ENCODE measurements at places on chromosomes 5 and 9.
A peak's percentile ranks its signal among the peaks of the same experiment; 100 is the strongest.

- no peak for DNase-seq
Observed at GRCh38 chr5:106957336-106957735, 713.4 kb downstream of the EFNA5 start.

- no peak for DNase-seq
Observed at GRCh38 chr5:171467107-171467506, 47.7 kb downstream of the FGF18 start.

- no peak for DNase-seq
Observed at GRCh38 chr5:154782812-154783592, 27.8 kb downstream of the LARP1 start.

- DNase-seq = no peak
Observed at GRCh38 chr9:111842313-111842712, 47.6 kb upstream of the SHOC1 start.

DNA sequence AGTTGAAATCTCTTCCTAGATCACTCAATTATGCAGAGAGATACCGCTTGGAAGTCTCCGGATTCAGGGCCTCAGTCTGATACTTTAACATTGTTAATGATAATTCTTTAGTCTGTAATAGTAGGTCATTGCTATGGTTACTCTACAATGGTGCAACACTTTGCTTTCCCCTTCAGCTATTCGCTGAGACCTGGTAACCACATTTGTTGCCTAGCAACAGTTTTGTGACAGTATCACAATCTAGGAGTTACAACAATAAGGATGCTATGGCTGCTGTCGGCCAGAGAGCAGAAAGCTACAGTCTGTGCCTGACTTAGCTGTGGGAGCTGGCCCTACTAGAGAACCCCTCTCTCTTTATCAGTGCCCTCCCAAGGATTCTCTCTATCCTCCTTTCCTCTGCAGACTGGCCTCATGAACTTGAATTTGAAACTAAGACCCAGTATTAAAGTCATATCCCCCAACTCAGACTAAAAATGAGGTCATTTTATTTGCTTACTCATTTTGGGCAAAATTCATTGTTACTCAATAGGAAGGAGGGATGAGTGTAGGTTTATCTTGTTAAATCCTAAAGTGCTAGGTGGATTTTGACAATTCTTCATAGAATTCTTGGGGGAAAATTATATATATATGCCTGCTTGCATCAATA is 39.3 kb downstream of the NR2F1 start:
- peak; percentile 88 for DNase-seq

- DNase-seq = no peak
Observed at GRCh38 chr5:1486271-1486670, 37.5 kb downstream of the LPCAT1 start.

GRCh38 chr5:143222287-143223231 is 180.9 kb downstream of the NR3C1 start:
- no peak for DNase-seq

- no peak for DNase-seq
Observed at GRCh38 chr9:27468462-27469110, 55.5 kb upstream of the IFNK start.

GRCh38 chr9:7165331-7165975 is 407.7 kb downstream of the KDM4C start:
- DNase-seq = no peak

- DNase-seq = no peak
Observed at GRCh38 chr5:178177569-178177968, 9.6 kb downstream of the GMCL2 start.

DNA sequence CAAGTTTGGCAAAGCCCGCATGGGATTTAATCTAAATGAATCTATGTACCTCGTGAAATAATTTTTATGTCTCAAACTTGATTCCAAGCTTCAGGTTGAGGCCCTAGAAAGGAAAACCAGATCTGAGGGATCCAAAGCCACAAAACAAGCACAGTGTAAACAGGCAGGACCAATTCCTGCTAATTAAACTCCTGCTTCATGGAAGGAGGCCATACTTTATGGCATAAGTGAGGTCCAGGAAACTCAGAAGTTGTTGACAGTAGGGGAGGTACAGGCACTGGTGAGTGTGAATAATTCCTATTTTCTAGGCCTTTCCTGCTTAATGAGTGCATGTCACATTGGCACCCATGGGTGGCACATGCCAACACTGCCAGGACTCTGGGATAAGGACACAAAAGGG is 648.6 kb upstream of the SGCD start:
- no peak for DNase-seq

GRCh38 chr5:157431544-157432200 is 28.3 kb upstream of the NIPAL4 start:
- DNase-seq = peak; percentile 79

- DNase-seq = peak; percentile 79
Observed at GRCh38 chr5:61332851-61333320, 828 bp downstream of the ZSWIM6 start.

DNA sequence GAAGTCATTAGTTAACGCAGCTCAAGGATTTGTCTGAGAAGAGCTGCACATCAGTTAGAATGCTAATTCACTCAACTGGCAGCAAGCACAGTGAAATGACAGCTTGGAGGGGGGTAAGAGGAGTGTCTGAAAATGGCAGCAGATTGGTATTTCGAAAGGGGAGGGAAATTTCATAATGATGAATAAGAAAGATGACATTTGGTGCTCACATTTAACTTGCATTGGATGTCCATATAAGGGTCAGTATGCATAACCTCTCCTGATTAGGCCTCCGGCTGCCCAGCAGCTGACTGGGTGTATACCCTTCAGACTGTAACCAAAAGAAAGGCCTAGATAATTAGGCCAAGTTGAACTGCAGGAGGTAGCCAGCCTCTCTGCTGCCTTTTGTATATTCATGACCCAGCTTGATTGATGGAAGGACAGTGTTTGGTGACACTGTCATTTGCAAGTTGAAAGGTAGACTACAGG is 131.0 kb downstream of the PBX3 start:
- peak; percentile 28 for DNase-seq

GRCh38 chr9:22157276-22157675 is 148.2 kb upstream of the CDKN2B start:
- no peak for DNase-seq

DNA sequence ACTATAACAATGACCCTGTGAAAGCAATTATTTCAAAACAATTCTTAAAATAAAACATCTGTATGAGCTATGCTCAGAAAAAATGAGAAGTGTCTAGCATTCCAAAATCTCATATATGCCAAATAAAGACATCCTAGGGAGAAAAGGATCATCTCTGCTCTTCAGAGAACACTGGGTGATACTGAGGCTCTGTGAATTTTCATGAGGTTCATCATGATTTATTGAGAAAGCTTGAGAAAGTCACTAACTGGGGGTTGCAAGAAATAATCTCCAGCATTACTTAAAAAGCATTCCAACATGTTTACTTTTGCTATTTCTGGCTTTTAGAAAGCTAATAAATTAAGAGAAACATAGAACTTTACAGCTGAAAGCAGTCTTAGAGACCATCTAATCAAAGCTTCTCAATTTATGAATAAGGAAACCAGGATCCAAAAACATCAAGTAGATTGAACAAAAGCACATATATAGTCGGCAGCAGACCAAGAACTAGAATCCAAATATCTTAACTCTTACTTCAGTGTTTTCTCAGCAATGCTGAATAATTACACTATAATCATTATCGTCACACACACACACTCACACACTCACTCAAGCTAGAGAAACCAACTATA is 372.8 kb downstream of the NR2F1-AS1 start:
- DNase-seq = no peak

DNA sequence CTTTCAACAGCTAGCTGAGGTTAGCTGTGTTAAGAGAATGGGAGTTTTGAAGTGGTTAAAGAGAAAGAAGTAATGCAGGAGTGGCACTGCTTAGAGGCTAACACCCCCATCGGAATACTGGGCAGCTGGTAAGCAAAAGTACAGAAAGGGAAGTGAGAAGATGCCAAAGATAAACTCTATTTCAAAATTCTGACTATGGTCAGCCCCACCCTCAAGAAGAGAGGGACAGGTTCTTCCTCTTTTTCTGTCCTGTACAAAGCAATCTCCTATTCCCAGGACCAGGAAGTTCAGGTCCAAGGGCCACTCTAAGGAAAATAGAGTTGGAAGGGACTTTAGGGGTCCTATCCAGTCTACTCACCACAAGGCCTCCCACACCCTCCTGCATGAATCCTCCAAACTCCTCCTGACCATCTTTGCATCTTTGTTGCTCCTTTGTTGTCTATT is 45.9 kb upstream of the JAK2 start:
- no peak for DNase-seq

GRCh38 chr5:135608361-135608760 is 29.6 kb upstream of the CXCL14 start:
- DNase-seq = no peak

Measured in RKO (cell line).